Stimulated activated CD4-positive, alpha-beta T cell treated with anti-CD3 and anti-CD28 coated beads, TNF-alpha, amount 100 ng/mL, for 24 hours (primary cell): ENCODE measurements at places on chromosomes 5 and 9.

GRCh38 chr5:54624805-54625568 lies 107.4 kb downstream of the SNX18 start:
- DNase-seq, result no peak

DNA sequence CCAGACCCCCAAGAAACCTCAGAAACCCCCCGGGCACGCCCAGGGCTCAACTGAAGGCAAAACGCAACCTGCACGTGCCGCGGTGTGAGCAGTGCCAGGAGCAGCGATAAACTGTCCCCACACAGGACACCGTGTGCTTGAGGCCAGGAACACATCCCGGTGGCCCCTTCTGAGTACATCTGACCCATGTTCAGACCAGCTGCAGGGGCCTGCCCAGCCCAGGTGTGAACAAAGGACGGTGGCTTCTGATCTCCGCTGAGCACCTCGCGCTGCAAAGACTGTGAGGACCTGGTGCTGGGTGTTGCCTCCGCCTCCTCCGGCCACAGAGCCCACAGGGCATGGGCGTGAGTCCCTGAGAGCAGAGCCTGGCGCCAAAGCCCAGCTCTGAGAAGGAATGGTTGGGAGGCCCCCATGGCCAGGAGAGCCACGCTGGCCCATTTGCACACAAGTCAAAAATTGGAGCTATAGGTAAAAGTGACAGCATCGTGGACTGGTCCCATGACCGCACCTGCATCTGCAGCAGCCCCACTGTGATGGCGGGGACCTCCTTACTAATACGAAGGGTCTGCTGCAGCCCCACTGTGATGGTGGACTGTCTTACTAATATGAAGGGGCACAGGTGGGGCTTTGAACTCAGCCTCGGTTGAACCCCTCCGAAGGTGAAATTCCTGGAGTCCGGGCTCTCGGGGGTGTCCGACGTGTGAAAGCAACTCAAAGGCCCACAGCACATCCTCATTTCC lies 31.5 kb downstream of the NDUFS6 start:
- no peak for DNase-seq

GRCh38 chr9:105132606-105133005 lies 111.8 kb upstream of the SLC44A1 start:
- no peak for DNase-seq

DNA sequence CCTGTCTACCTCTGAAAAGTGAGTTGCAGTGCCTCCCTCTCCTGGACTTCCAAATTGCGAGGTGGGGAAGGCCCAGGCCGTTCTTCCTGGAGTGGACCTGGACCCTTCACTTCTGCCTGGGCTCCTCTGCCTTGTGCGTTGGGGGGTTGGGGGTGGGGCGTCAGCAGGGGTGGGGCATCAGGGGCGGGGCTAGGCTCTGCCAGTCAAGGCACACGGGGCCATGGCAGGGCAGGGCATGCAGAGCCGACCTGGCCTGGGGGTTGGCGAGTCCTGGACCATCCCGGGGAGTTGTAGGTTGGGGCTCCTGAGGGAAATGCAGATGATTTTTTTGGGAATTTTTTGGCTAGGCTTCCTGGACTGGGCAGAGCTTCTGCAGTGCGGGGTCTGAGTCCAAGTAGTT lies 87.1 kb downstream of the EHMT1 start:
- no peak for DNase-seq

DNA sequence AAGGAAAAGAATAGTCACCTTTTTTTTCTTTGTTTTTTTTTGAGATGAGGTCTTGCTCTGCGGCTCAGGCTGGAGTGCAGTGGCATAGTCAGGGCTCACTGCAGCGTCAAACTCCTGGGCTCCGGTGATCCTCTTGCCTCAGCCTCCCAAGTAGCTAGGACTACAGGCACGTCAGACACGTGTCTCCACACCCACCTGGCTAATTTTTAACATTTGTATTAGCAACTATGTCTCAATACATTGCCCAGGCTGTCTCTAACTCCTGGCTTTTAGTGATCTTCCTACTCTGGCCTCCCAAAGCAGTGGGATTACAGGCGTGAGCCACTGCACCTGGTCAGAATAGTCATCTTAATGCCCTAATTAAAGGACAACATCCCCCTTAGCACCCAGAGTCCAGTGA lies 54.4 kb upstream of the CTSL start:
- DNase-seq, result no peak

DNA sequence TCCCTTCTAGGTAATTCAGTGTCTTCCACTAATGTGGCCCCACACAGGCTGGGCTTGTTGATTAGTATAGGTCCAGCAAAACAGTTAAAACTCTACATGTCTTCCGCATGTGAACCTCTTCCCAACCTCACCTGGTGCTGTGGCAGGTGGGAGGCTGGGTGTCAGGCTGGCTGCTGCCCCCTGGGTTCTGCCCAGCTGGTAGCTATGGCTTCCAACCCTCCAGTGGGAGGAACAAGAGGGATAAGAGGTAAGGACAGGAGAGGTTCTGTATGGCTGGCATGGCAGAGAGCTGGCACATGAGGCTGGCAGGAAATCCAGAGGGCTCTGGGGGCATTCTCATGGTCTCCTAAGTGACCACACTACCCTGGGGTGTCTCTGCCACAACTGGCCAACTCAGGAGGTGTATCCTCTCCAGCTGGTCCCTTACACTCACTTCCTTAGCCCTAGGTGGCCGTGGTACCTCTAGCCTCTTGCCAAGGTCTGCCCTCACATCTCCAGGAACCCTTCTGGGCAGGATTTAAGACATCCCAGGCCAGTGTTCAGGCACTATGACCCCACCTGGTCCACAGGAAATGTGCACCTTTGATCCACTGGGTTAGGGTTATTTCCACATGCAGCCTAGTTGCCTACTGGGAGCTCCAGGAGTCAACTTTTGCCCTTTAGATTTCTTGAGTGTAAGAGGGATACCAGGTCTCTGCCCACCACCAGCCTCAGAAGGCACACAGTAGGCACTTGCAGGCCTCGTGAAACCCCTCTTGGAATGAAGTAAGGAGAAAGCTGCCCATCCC lies 41.7 kb downstream of the AHRR start:
- DNase-seq, result no peak
